ENCODE measurements at places on chromosomes 1 and 21. TPM values are rescaled to one million over a fixed set of nuclear protein-coding genes. Genes with fewer than 3 reads are reported as not detected.

ORC1 gene
- 1.2 TPM for total RNA-seq

FCRL5 gene
- not detected for total RNA-seq

DNA sequence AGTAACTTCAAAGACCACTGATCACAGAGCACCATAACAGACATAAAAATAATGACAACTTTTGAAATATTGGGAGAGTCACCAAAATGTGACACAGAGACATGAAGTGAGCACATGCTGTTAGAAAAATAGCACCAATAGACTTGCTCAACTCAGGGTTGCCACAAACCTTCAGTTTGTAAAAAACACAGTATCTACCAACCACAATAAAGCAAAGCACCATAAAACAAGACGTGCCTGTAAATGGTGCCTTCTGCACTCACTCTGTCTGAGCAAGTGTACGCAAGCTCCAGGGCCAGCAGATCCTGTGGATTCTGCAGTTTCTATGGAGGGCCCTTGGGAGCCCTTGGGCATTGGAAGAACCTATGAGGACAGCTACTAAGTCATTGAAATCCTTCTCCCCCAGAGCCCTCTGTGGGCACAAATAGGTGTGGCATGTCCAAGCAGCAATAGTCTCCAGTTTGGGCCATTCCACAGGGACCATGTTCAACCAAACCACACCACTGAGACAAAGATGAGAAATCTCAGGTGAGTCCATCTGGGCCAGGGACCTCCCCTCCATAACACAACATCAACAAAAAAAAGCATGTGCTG is 116.9 kb upstream of the RAB4A start:
- no peak for DNase-seq

- DNase-seq: no peak
Observed at GRCh38 chr1:110114784-110115183, 2.5 kb downstream of the UBL4B start.

- peak; percentile 35 for DNase-seq
Observed at GRCh38 chr1:202237052-202237451, 43.5 kb downstream of the LGR6 start.

MYCL gene
- 0.44 TPM for total RNA-seq

DNA sequence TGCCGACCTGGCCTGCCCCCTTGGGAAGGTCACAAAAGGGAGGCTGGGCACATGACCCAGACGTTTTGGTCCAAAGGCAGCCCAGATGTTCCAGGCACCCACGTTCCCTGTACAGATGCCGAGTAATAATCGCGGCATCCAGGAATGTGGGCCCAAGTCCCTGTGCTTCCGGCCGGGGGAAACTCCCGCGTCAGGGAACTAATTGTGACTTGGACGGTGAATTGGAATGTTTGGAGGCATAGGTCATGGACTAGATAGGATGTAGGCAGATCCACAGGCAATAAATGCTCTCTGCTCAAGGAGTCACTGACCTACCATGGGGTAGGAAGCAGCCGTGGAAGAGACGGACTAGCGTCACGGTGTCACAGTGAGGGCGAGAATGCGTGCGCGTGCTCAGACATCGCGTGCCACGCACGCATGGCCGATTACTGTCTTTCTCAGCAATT is 178.4 kb downstream of the DUSP10 start:
- no peak for DNase-seq

DNA sequence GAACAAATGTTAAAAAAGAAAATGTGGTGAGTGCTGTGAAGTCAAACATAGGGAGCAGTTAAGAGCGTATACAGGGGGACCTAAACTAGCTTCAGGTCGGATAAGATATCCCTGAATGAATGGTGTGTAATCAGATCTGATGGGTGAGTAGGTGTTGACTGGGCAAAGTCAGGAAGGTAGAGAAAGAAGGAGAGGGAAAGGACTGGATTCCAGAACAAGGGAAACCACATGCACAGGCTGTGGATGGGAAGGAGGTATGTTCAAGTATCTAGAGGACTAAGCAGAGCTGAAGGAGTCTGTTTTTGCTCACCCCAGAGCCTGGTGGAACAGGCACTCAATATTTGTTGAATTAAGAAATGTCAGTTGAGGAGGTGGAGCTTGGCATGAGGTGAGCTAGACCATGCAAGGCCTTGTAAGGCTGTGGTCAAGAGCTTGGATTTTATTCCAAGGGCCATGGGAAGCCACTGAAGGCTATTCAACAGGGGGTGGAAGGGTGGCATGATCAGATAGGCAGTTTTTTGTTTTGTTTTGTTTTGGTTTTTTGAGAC is 27.4 kb downstream of the MAP7D1 start:
- DNase-seq: no peak

ZBTB8A gene
- total RNA-seq: 5.7 TPM

DNA sequence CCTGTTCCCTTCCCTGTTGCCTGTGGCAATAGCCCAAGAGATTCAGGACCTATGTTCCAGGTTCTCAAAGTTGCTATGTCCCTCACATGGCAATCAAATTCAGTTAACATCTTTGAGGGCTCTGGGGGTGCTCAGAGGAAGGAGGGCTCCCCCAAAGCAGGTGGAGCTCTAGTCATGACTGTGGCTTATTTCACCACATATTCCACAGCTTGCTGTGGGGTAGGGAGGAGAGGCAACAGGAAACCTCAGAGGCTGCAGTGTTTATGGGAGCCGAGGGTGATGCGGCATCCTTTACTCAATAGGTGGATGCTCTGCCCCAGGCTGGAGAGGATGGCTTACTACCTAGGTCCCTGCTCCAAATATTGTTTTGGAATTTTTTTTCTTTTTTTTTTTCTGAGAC is 1.2 kb upstream of the MKNK1 start:
- no peak for DNase-seq

GRCh38 chr1:220751111-220751510 is 3.0 kb downstream of the MTARC2 start:
- DNase-seq: no peak

- no peak for DNase-seq
Observed at GRCh38 chr1:245786948-245787347, 632.2 kb downstream of the KIF26B start.

KIF2C gene
- 13.3 TPM for total RNA-seq
